ENCODE measurements at places on chromosomes 4 and X.
A peak's percentile ranks its signal among the peaks of the same experiment; 100 is the strongest.

DNA sequence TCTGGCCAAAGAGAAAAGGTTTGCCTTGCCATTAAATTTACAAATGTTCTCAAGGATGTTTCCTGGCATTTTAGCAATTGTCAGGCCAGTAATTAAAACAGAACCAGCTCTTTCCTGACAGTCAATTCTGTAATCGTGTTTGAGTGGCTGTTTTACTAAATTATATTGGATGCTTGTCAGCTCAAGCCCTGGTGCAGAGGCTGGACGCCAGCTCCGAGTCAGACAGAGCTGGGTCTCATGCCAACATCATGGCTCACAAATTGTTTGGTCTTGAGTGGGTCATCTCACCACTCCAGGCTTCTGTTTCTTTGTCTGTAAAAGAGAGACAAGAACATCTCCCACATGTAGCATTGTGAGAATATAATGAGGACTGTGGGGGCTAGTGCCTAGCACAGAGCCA lies 190.3 kb upstream of the PSAPL1 start:
- DNase-seq, result peak; percentile 88

- peak; percentile 93 for DNase-seq
These were observed 78.2 kb downstream of the AFAP1 start for GRCh38 chr4:7861440-7861881.

DNA sequence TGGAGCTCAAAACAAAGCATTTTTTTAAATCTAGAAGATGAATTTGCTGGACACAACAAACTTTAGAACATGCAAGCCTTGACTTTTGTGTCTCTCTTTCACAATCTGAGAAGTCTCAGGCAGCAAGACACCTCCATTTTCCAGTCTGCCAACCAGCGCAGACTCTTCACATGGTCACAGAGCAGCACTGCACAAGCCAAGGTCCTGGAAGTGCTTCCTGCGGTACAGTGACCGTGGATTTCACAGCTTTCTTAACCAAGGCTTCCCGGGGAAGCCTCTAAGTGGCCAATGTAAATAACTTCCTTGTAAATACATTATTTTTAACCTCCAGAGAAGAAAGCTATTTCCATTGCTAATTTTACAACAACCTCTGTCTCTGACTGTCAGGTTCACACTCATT lies 31.2 kb downstream of the ZNF827 start:
- DNase-seq, result no peak

- DNase-seq, result no peak
These were observed 50.9 kb downstream of the UCHL1 start for GRCh38 chr4:41307638-41308037.

- no peak for DNase-seq
These were observed 38.9 kb downstream of the TKTL1 start for GRCh38 chrX:154334496-154334895.

GRCh38 chr4:18012807-18013462 lies 8.6 kb downstream of the LCORL start:
- no peak for DNase-seq

DNA sequence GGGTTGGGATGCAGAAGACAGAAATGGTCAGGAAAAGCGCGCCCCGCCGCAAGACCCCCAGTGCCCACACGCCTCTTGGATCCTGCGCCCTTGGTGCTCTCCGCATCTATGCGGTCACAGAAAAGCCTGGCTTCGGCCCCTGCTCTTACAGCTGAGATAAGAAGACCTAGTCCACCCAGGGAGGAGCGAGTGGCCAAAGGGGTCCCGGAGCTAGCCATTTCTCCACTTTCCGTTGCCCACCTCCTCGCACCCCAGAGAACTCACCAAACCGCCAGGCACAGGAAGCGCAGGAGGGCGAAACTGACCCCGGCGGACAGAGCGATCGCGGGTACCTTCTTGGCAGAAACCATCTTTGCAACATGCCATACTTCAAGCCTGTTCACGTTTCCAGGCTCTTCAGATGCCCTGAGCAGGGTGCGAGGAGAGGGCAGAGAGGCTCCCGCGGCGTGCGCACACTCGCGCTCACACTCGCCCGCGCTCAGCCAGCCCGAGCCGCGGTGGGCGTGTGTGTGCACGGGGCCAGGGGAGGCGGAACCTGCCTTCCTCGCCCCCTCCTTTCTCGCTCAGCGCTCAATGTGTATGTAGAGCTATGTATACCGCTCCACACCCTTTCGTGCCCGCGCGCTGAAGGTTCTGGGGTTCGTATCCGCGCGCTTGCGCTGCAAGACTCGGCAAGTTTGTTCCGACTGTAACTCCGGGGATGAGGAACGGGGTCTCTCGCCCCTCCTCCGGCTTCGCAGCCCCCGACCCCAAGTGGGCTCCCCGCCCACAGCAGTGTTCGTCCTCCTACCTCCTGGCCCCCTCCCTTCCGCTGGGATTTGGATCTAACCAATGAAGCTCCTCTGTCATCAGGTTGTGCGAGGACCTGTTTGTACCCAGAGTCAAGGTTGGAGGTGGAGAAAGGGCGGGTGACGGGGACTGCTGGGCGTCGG lies at the start of gene GABRA4:
Gene GABRA4, minus strand, starts transcription at position 507 of the 932 bp plus-strand sequence. Its CDS starts 157 bp downstream, at position 350.
- peak; percentile 0 for DNase-seq

- no peak for DNase-seq
These were observed 34.5 kb upstream of the NKRF start for GRCh38 chrX:119640731-119641170.

- peak; percentile 61 for DNase-seq
These were observed 9.9 kb downstream of the MED12 start for GRCh38 chrX:71128166-71128833.

DNA sequence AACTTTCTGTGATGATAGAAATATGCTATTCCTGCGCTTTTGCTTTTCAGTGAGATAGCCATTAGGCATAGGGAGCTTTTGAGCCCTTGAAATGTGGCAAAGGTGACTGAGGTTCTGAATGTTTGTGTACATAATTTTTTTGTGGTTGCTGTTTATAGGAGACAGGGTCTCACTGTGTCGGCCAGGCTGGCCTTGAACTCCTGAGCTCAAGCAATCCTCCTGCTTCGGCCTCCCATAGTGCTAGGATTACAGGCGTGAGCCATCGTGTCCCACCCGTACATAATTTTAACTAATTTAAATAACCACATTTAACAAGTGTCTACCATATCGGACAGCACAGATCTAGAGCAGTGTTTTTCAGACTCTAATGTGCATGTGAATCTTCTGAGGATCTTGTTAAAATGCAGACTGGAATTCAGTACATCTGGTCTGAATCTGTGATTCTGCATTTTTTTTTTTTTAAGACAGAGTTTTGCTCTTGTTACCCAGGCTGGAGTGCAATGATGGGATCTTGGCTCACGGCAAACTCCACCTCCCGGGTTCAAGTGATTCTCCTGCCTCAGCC lies 45.3 kb downstream of the CASP6 start:
- DNase-seq, result no peak

DNA sequence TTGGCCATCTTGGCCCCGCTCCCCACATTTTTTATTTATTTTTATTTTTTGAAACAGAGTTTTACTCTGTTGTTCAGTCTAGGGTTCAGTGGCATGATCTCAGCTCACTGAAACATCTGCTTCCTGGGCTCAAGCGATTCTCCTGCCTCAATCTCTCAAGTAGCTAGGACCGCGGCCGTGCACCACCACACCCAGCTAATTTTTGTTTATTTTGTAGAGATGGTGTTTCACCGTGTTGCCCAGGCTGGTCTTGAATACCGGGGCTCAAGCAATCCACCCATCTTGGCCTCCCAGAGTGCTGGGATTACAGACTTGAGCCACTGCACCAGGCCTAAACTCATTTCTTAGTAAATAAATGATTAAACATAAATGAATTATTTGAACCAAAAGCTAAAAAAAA lies 322.0 kb upstream of the LCORL start:
- DNase-seq, result no peak

GRCh38 chr4:167117273-167117672 lies 117.0 kb downstream of the SPOCK3 start:
- DNase-seq, result no peak

- DNase-seq, result no peak
These were observed 984.9 kb upstream of the INTU start for GRCh38 chr4:126647756-126648397.

GRCh38 chr4:85544751-85545150 lies 69.8 kb downstream of the ARHGAP24 start:
- DNase-seq, result no peak

GRCh38 chr4:116055857-116056827 lies 942.7 kb upstream of the NDST4 start:
- peak; percentile 34 for DNase-seq

DNA sequence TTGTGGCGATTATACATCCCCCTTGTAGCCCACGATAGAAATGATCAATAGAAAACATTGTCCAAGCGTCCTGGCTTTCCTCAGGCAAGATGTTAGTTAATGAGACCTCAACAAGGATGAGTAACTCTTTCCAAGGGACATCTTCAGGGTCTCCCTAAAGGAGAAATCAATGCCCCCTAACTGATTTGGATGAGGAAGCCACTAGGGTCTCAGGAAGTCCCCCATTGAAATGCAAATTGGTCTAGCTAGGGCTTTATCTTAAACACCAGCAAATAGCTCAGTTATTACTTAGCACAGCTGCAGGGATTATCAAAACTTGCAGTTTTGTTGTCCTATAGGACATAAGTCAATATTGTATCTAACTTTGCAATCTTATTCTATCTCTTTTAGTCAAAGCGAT lies 721.5 kb downstream of the IL1RAPL1 start:
- no peak for DNase-seq

DNA sequence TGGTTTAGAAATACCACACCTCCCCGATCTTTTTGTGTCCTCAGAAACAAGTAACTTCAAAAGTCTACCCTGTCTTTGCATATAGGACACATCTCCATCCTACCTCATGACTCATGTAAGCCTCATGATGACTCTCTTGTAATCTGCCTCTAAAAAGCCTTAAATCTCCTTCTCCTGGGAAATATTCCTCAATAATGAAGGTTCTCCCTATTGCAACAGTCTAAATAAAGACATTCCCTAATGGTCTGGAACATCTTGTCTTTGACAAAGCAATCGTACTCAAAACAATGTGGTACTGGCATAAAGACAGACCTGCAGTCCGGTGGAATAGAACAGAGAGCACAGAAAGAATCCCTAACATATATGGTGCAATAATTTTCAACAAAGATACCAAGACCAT lies 257.7 kb downstream of the OPHN1 start:
- DNase-seq, result peak; percentile 64

- peak; percentile 0 for DNase-seq
These were observed 26.5 kb downstream of the ZNF81 start for GRCh38 chrX:47863187-47863586.

All from GM23248 (cell line).